ENCODE measurements at places on chromosomes 11 and 22.

DNA sequence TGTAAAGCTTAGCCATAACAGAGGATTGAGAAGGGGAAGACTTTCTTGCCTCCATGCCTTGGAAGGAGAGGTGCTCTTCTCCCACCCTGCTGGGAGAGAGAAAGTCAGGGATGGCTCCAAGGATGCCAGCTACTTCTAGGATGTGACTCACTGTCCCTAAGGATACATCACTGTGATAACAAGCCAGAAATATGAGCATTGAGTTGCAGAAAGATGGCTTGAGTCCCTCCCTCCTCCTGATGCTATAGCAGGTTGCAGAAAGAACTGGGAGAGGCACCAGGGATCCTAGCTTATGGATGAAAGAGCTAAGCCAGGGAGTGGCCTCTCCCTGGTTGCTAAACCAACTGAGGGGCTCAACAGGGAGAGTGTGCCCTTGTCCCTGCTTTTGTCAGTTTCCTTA, 27.8 kb upstream of the FJX1 start:
- DNase-seq = no peak

- no peak for DNase-seq
Observed at GRCh38 chr11:2801711-2802388, 83.7 kb downstream of the CDKN1C start.

DNA sequence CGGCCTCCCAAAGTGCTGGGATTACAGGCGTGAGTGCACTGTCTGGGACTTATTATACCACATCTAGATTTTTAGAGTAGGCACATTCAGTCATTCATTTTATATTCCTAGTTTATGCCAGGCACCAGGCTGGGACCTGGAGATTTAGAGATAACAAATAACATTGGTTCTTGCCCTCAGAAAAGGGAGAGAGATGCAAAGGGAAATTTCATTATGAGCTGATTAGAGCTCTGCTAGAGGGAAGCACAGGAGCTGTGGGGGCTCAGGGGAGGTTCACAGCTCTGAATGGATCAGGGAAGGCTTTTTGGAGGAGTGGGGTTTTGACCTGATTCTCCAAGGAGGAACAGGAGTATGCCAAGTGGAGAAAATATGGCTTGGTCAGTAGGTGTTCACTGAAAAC, 32.3 kb downstream of the MEI1 start:
- DNase-seq = no peak

- no peak for DNase-seq
Observed at GRCh38 chr22:43008509-43008908, 6.4 kb downstream of the PACSIN2 start.

DNA sequence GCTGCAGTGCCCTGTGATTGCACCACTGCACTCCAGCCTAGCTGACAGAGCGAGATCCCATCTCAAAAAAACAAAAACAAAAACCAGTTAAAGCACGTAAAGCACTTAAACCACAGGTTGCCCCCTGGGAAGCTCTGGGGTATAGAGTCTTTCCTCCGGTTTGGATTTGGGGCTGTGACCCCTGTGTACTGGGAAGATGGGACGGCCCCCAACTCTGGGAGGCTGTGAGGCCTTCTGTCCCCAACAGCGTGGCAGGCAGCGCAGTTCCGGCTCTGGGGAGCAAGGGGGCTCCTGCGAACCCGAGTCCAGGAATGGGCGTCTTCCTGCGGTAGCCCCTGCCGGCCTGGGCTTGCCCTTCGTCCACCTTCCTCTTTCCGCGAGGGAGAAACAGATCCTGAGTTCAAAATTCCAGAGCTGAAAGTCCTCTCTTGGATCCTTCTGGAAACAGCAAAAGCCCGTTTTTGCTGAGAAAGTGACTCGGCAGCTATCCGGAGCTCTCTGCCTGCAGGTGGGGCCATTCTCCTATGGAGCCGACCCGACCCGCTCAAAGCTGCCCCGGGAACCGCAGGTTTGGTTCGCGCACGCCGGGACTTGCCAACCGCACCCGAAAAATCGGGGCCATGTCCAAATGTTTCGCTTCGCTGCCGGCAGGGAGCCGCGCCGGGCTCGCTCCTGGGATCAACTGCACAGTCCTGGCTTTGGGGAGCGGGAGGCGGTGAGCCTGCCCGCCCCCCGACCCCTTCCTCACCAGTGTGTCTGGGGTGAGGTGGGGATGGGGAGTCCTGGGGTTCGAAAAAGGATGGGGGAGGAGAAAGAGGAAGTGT, 36.3 kb upstream of the POLA2 start:
- DNase-seq = peak; percentile 68

DNA sequence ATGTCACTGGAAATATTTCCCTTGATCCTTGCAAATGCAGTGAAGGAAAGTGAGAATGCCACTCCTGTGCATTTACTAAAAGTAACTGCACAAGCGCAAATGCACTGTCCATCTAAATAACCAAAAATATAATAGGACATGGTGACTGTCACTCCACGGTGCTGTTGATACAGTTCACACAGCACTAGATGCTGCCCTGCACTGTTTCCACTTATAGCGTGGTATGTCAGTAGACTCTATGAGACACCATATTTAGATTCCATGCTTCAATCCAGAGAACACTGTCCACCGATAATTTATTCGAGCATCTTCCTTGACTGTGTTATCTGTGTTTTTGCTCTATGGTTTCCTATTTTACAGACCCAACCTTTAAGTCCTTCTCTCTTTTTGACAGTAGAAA, 125.8 kb downstream of the MAML2 start:
- no peak for DNase-seq

DNA sequence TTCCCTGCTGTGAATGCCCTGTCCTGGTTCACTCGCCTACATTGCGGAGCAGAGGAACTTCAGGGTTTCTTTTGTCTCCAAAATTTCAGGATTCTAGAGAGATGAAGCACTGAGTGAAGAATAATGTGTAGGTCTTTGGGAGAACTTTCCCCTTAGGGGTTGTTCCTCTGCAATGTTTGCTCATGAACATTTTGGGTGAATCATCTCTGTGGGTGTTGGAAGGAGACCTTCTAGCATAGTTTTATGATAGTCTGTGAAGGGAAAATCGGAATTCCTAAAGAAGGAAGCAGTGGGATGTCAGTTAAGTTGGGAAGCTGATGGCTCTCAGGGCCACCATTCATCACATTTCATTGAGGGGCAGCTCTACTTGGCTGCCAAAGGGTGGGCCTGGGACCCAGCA, 64.8 kb downstream of the MIAT start:
- DNase-seq = no peak

GRCh38 chr11:26322335-26323067, 9.4 kb upstream of the ANO3 start:
- DNase-seq = no peak

GRCh38 chr11:12685229-12685628, 11.0 kb downstream of the TEAD1 start:
- no peak for DNase-seq

DNA sequence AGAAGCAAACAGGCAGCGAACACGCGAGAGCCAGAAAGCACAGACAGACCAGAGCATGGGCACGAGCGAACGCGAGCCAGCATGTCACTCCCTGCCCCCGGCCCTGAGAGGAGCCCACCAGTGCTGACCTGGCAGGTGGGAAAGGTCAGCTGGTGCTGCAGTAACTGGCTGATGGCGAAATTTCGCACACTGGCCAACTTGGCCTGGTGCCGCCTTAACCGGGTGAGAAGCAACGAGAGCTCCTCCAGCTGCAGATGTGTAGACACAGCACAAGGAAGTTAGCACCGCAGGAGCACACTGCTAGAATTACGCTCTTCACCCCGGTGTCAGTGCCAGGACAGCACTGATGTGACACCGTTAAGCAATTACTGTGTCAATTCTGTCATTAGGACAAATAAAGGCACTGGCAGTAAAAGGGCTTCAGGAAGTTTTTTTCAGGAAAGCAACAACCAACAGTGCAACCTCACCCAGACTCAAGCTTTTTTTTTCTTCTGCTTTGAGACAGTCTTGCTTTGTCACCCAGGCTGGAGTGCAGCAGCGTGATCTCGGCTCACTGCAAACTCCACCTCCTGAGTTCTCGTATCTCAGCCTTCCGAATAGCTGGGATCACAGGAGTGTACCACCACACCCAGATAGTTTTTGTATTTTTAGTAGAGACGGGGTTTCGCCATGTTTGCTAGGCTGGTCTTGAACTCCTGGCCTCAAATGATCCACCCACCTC, 76.8 kb downstream of the C11orf58 start:
- no peak for DNase-seq

DNA sequence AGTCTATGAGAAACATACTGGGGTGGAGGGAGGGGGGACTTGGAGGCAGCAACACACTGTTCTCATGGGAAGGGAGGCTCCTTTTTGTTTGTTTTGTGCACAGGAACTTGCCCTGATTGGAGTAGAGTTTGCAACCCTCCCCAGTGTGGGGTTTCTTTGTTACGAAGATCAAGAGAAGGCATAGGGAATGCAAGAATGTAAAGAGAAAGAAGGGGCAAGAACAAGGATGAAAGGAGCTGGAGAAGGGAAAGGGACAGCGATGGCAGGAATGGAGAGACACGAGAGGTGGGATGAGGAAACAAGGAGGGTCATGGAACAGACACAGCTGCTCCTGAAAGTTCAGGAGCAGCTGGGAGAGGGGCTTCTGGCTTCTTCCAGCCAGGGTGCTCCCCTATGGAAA, 611.7 kb downstream of the NTM start:
- DNase-seq = peak; percentile 91

DNA sequence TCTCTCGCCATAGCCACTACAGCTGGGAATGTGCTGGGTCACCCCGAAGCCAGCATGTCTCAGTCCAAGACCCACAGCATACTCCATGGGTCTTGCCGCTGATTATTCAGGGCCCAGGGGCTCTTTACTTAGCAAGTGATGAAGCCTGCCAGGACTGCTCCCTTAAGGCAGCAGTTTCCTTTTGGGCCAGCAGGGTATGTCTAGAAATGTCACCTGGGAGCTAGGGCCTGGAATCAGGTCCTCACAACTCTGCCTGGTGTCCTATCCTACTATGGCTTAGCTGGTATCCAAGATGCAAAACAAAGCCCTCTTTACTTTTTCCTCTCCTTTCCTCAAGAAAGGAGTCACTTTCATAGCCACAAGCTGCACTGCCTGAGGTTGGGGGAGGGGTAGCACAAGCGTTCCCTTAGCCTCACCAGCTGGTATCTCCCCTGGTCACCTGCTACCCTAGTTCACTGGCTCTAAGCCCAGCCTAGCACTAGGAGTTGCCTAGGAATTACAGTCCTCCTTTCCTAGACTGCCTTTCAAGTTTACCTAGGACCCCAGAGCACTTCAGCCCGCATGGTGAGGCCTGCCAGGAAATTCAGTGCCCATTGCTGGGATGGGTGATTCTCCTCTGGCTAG, 22.6 kb upstream of the NCR3LG1 start:
- no peak for DNase-seq

DNA sequence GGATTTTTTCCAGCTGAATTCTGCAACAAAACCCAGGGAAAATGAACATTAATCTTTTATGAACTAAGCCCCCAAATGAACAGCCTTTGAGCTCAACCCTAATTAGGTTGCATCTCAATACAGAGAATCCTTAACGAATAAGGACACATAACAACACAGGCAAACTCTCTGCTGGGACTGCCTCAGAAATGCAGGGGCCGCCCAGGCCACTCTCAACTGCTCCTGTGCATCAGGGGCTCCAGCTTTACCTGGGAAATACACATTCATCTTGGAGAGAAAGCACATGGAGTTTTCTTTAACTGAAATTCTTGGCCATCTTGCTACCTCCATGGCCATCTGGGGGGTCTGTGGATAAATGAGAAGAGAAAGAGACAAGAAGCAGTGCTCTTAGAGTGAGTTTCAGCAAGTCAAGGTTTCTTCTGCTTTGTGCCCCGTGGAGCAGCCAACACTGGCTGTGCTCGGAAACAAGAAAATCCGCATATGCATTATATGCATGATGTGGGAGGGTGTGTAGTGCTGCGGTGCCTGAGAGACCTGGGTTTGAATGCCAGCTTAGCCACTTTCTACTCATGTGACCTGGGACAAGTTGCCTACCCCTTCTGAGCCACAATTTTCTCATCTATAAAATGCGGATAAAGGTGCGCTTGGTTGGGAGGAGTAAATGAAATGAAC, 81.9 kb upstream of the RCN1 start:
- DNase-seq = no peak

DNA sequence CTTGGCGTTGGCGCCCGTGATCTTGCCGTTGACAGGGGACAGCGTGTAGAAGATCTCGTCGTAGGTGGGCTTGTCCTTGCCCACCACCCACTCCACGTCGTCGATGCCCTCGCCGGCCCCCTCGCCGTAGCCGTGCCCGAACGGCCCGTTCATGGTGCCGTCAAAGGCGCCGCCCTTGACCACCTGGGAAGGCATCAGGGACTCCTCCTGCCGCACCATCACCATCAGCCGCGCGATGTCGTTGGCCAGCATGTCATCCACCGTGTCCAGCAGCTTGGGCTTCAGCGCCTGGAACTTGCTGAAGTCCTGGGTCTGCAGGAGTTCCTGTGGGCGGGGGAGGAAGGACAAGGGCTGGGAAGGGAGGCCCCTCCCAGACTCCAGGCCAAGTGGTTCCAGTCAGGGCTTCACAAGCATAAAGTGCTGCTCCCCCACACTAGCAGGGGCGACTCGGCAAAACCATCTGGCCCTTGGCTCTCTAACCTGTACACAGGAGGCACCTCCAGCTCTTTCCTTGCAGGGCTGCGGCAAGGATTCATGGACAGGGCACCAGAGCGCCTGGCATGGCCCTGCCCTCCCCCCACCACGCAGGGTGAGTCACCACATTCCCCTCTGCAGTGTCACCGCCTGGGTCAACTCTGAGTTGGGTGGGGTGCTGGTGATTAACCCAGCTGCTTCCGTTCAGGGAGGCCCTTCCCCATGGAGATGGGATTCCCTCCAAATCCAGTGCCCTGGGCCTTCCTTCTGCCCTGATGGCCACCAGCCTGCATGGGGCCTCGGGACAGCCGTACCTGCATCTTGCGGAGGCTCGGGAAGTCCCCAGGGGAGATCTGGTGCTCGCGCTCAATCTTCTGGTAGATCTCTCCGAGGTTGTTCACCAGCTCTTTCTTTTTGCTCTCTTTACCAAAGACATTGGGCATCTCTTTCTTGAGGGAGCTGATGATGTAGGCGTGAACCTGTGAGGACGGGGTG, 10.4 kb upstream of the CDC42BPG start:
- no peak for DNase-seq

- DNase-seq = no peak
Observed at GRCh38 chr11:42013656-42014201, 554.3 kb upstream of the LRRC4C start.

DNA sequence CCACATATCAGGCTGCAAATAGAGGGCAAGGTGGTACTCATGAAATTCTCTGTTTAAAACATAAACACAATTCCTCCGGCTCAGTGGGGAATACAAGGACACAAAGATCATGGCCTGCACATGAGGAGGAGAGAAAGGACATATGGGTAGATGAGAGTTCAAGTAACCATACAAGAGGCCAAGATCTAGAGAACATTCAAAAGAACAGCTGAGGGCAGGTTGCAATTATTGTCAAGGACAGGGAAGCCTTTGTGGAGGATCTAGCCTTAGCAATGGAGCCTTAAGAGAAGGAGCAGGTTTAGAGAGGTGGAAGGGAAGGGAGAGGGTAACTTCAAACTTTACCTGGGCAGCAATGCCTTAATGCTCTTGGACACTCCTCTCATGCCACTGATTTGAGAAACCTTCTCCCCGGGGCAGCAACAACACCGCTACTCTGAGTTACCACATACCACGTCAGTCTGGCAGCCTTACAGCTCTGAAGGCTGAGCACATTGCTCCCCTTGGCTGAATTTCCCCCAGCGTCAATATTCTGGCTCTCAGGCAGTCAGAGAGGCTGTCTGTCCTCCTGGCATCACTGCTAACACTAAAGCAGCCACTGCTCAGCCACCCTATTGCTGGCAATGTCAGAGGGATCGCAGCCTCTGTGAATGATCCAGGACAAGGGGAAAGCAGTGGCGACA, 55.5 kb downstream of the CLPB start:
- DNase-seq = no peak

Data from NT2/D1 (cell line).